Spinal cord (tissue), 10 donors: ENCODE measurements at places on chromosomes 11 and 22.

- DNase-seq = no peak
Observed at GRCh38 chr11:122758339-122758738, 80.0 kb upstream of the CRTAM start.

DNA sequence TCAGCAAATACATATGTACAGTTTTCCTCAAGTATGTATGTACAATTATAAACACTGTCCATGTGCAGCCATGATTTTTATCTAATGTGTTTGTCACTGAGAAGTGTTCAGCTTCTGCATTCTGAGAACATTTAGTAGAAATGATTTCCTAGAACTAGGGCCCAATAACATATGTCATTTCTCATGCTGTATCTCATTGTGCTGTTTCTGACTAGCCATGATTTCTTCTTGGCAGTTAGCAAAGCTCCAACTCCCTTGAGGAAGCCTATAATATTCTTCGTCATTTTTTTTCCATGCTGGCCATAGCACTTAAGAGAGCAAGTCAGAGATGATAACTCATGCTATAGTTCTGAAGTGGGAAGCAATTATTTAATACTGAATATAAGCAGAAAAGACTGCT, 187.8 kb downstream of the DDX10 start:
- DNase-seq = peak; percentile 52

DNA sequence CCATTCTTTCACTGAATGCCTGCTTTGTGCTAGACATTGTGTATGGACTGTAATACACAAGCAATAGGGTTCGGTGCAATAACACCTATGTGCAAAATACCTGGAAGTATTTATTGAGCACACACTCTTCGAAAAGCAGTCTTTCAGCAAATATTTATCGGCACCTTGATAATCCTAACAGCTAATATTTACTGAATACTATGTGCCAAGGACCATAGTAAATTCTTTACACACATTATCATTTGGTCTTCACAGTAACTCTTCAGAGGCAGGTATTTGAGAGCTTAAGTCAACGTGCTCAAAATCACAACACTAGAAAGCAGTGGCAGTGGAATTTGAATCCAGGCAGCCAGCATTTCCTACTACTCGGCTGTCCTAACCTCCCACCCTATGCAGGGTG, 2.2 kb downstream of the B3GNT6 start:
- DNase-seq = no peak

DNA sequence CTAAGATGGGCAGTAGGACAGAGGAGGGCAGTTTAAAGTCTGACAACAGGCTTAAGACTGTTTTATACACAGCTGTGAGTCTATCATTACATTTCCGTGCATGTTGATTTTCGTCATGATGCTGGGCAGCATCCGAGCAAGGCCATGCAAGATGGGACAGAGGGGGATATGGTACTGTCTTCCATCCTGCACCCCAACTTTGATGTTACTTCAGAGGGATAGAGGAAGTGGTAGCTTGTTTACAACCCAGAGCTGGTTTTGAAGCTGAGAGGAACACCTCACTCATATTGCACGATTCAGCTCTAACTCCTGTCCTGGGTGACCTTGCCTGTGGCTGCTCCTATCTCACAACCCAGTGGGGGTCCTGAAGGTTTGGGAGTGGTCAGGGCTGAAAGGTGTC, 3.0 kb upstream of the SORL1 start:
- DNase-seq = no peak

GRCh38 chr11:60950933-60951605, 907 bp downstream of the SLC15A3 start:
- no peak for DNase-seq

GRCh38 chr11:134358165-134358855, 26.5 kb downstream of the GLB1L2 start:
- no peak for DNase-seq

- DNase-seq = no peak
Observed at GRCh38 chr11:121255473-121256125, 37.0 kb upstream of the SC5D start.

DNA sequence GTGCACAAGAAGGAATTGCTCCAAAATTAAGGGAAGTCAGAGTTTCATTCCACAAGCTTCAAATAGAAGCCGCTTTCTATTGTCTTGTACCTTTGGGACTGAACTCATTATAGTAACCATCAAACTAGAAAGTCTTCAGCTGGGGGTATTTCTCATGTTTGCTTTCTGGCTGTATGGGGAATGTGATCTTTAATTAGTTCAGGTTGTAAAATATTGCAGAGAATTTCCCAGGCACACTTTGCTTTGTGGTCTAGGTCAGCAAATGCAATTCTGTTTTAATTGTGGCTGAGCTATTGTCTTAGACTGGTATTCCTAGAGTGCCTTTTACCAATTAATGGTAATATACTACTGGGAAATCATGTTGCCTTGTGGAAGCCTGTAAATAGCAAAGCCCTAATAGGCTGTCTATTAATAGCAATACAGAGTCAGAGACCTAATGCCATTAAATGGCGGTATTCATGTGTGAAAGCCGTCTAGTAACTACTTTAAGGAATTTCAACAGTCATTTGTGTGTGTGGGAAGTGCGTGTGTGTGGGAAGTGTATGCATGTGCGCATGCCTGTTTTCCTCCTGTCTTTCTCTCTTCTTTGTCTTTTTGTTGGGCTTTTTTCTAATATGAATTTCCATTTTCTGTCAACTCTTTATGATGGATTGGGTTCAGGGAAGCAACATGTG, 276.6 kb downstream of the FAT3 start:
- DNase-seq = no peak

- no peak for DNase-seq
Observed at GRCh38 chr11:125228993-125229392, 64.4 kb downstream of the PKNOX2 start.

- no peak for DNase-seq
Observed at GRCh38 chr11:93655047-93655446, 6.4 kb upstream of the CEP295 start.

- no peak for DNase-seq
Observed at GRCh38 chr11:68213135-68213515, at the start of gene KMT5B. Gene KMT5B, minus strand, starts transcription at chr11:68213296. Its CDS starts 23,220 bp downstream, at chr11:68190076.

GRCh38 chr11:84419616-84420015, 1133.4 kb upstream of the CCDC90B start:
- no peak for DNase-seq

DNA sequence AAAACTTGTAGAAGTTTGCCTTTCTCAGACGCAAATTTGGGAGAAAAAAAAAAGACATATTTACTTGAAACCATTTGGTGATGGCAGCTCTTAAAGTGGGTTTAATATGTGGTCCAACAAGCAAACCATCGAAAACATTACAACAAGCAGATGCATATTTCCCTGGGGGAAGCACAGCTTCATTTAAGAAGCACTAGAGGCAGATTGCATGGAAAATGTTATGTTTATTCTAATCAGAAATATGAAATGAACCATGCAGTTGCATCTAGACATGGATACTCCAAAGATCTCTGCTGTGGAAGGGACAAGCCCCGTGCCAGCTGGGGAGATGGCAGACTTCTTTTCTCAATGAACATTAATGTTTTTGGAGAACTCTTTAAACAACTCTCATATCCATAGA, 57.4 kb upstream of the PARVA start:
- DNase-seq = no peak

- no peak for DNase-seq
Observed at GRCh38 chr11:2138068-2138430, 1.1 kb downstream of the IGF2 start.

- DNase-seq = no peak
Observed at GRCh38 chr11:75780888-75781287, 12.3 kb downstream of the DGAT2 start.
